ENCODE measurements at places on chromosomes 7 and 10.

- DNase-seq: no peak
These were observed 32.7 kb downstream of the SLC29A3 start for GRCh38 chr10:71351628-71352319.

- no peak for DNase-seq
These were observed 22.5 kb downstream of the LRRN3 start for GRCh38 chr7:111113263-111114017.

- no peak for DNase-seq
These were observed 7.3 kb downstream of the LRRN3 start for GRCh38 chr7:111098011-111098925.

- no peak for DNase-seq
These were observed 1.4 kb upstream of the KLF6 start for GRCh38 chr10:3786295-3787015.

Measured in T-helper 22 cell (primary cell).